T-cell (primary cell): ENCODE measurements at places on chromosomes 6 and 20. TPM values are rescaled to one million over a fixed set of nuclear protein-coding genes. Genes with fewer than 3 reads are reported as not detected.

HFE gene
- 1.0 TPM for total RNA-seq

SLC24A3 gene
- 0.25 TPM for total RNA-seq

PAQR8 gene
- 12.0 TPM for total RNA-seq

IMPG1 gene
- not detected for total RNA-seq

TFB1M gene
- total RNA-seq: 26.8 TPM

SAMD10 gene
- total RNA-seq: 16.1 TPM

GLP1R gene
- total RNA-seq: not detected

MYLIP gene
- total RNA-seq: 19.8 TPM

CFAP61 gene
- total RNA-seq: not detected

TMEM74B gene
- not detected for total RNA-seq

RPRD1B gene
- total RNA-seq: 46.6 TPM

CDSN gene
- not detected for total RNA-seq

ZSWIM1 gene
- 8.9 TPM for total RNA-seq

RFX6 gene
- total RNA-seq: not detected

C6orf118 gene
- total RNA-seq: not detected

MRAP2 gene
- not detected for total RNA-seq

FKBP1C gene
- total RNA-seq: 0.35 TPM

DDO gene
- not detected for total RNA-seq

MLN gene
- total RNA-seq: not detected

EEF1A2 gene
- 3.1 TPM for total RNA-seq
